Bladder microvascular endothelial cell (primary cell): ENCODE measurements at places on chromosomes 12 and 14. TPM values are rescaled to one million over a fixed set of nuclear protein-coding genes. Genes with fewer than 3 reads are reported as not detected.

Gene ZNF384
- 6.5 and 18.5 TPM in 2 replicates for total RNA-seq

Gene GAS2L3
- 23.3 and 25.3 TPM in 2 replicates for total RNA-seq

Gene LRP1-AS
- not detected in 2 replicates for total RNA-seq

Gene NFATC4
- 3.2 and 7.4 TPM in 2 replicates for total RNA-seq

Gene C14orf39
- not detected in 2 replicates for total RNA-seq

Gene EEA1
- 10.5 and 27.9 TPM in 2 replicates for total RNA-seq

Gene CCDC91
- 5.7 and 9.1 TPM in 2 replicates for total RNA-seq

Gene NTS
- under 0.01 TPM in 1 of 2 replicates, not detected in the other for total RNA-seq

Gene GUCY2C
- total RNA-seq = not detected in 2 replicates

Gene GALNT6
- 19.9 and 49.5 TPM in 2 replicates for total RNA-seq

Gene C12orf56
- not detected in 2 replicates for total RNA-seq

Gene ABCD2
- not detected in 2 replicates for total RNA-seq

Gene SYCP3
- total RNA-seq = 0.13 TPM in 1 of 2 replicates, not detected in the other

Gene NANOG
- total RNA-seq = not detected in 2 replicates

Gene OTUB2
- total RNA-seq = 0.49 and 1.2 TPM in 2 replicates

Gene IGF1
- 0.57 and 0.65 TPM in 2 replicates for total RNA-seq

Gene PAPOLA
- 69.3 and 160 TPM in 2 replicates for total RNA-seq

Gene TAMALIN
- 32.1 and 46.0 TPM in 2 replicates for total RNA-seq

Gene PTGER2
- total RNA-seq = under 0.01 and 0.06 TPM in 2 replicates

Gene RNF212B
- not detected in 2 replicates for total RNA-seq

Gene TAS2R46
- total RNA-seq = 1.5 and 6.5 TPM in 2 replicates

Gene ACOT6
- not detected in 2 replicates for total RNA-seq

Gene KRT85
- not detected in 2 replicates for total RNA-seq

Gene DPY19L2
- total RNA-seq = 0.16 and 3.2 TPM in 2 replicates

Gene SDS
- total RNA-seq = not detected in 2 replicates

Gene EFCAB11
- 2.6 and 3.7 TPM in 2 replicates for total RNA-seq

Gene FOXA1
- not detected in 2 replicates for total RNA-seq

Gene SIX4
- total RNA-seq = 0.16 and 0.88 TPM in 2 replicates

Gene MUCL1
- total RNA-seq = not detected in 2 replicates

Gene LRTM2
- not detected in 2 replicates for total RNA-seq

Gene MANSC1
- 4.7 and 6.5 TPM in 2 replicates for total RNA-seq

Gene ENDOU
- under 0.01 and 0.13 TPM in 2 replicates for total RNA-seq

Gene OLR1
- total RNA-seq = under 0.01 TPM in 1 of 2 replicates, not detected in the other

Gene C12orf54
- not detected in 2 replicates for total RNA-seq

Gene HRK
- total RNA-seq = not detected in 2 replicates

Gene ANKRD9
- total RNA-seq = 8.4 and 9.4 TPM in 2 replicates

Gene ANKRD33
- 0.16 TPM in 1 of 2 replicates, not detected in the other for total RNA-seq

Gene AQP2
- total RNA-seq = not detected in 2 replicates

Gene LRRC10
- total RNA-seq = not detected in 2 replicates

Gene TOGARAM1
- total RNA-seq = 8.9 and 20.6 TPM in 2 replicates

Gene CLECL1
- total RNA-seq = not detected in 2 replicates

Gene KRT78
- not detected in 2 replicates for total RNA-seq

Gene TMEM117
- total RNA-seq = 1.9 and 3.8 TPM in 2 replicates

Gene RARG
- total RNA-seq = 8.9 and 16.0 TPM in 2 replicates

Gene TULP3
- 9.9 and 15.7 TPM in 2 replicates for total RNA-seq

Gene GSC
- not detected in 2 replicates for total RNA-seq
